ENCODE measurements at places on chromosomes 4 and X. TPM values are rescaled to one million over a fixed set of nuclear protein-coding genes. Genes with fewer than 3 reads are reported as not detected.

- no peak for DNase-seq
Observed at GRCh38 chr4:55087009-55087912, 38.1 kb downstream of the KDR start.

DNA sequence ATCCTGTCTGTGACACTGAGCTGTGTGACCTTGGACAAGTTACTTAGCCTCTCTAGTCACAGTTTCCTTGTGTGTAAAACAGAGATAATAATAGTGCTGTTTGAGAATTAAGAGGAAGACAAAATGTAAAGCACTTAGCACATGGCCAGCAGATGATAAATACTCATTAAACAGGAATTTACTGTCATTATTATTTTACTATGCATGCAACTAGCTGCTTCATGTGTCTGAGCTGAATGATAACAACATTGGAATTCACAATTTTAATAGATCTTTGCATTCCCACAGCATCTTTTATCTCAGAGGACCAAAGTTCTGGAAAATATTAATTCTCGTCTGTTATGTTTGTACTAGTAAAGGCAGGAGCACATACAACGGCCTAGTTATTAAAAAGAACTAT is 79.2 kb upstream of the TET2 start:
- no peak for DNase-seq

GRCh38 chrX:70577442-70577841 is 132.8 kb downstream of the DLG3 start:
- DNase-seq = no peak

- no peak for DNase-seq
Observed at GRCh38 chr4:105415281-105415744, 58.5 kb downstream of the PPA2 start.

DNA sequence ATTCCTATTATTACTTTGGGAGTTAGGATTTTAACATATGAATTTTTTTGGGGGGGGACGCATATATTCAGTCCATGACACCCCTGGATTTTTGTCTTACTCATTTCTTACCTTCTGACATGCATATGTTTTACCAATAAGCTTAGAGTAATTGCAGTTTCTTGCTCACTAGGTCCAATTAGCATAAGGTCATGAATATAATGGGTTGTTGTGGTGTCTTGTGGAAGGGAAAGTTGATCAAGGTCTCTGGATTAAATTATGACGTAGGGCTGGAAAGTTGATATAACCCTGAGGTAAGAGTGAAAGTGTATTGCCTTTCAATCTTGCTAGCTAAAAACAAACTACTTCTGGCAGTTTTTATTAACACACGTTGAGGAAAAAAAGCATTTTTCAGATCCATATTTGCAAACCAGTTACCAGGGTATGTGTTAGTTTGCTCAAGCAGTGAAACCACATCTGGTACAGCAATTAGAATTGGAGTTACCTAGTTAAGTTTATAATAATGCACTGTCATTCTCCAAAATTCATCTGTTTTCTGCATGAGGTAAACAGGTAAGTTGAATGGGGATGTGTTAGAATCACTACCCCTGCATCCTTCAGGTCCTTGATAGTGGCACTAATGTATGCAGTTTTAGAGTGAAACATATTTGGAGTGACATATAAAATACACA is 32.0 kb downstream of the STIM2 start:
- DNase-seq = no peak

- DNase-seq = no peak
Observed at GRCh38 chrX:36314303-36314702, 394.8 kb downstream of the CFAP47 start.

DNA sequence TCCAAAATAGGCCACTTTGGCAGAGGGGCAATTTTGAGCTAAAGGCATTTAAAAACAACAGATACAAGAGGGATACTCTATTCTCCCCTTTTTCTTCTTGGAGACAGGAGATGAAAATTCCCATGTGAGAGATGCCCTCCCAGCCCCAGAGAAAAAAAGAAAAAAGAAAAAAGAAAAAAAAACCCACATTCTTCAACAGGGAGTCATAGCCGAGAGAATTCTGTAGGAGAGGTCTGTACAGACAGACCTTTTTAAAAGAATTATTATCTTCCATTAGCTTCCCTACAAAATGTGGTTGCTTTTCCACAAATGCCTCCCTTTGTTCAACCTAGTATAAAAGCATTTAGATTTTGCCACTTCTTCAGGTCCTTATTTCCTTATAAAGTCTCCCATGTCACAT is 89.9 kb downstream of the SPCS3 start:
- DNase-seq = no peak

DNA sequence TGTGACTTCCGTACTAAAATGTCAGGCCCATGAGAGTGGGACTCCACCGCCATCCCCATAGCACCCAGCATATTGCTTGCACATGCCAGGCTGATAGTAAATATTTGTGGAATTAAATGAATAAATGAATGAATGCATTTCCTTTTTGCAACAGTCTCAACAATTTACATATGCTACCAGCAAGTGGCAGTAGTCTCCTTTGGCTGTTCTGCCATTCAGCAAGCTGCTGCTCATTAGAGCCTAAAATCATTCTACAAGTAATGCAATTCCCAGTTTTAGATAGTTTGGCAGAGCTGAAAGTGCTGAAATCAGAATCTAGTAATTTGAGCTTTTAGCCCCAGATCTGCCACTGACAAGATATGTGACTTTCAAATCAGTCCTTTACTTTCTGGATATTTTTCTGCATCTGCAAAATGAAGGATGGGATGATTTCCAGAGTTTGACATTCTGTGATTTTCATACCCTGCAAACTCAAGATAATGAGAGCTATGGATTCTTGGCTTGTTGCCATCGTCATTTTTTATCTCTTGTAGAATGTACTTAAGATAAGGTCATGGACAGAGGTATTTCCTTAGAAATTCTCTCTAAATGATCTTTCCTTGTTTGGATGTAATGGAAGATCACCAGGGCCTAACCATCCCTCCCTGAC is 35.7 kb upstream of the INTS6L start:
- no peak for DNase-seq

DNA sequence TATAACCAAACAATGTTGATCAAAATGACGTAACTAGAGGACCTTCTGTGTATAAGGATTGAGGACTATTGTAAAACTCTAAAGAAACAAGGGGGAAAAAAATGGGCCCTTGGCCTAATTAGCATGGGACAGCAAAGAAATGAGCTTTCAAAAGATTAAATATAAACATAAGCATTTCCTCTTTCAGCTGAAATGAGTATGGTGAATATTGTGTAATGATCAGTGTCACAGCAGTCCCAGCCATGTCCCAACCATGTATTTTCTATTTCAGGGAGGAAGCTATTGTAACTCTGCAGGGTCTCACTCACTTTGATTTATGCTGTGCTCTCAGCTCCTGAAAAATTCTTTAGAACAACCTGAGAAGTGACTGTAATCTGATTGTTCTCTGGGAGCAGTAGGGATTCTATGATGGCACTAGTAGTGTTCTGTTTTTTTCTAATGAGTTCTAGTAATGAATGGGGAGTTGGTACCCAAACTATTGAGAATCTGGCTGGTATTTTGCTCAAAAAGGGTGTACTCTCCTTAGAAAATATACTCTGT is 25.8 kb downstream of the ANXA10 start:
- no peak for DNase-seq

GRCh38 chr4:138981930-138982390 is 33.6 kb upstream of the NOCT start:
- no peak for DNase-seq

DNA sequence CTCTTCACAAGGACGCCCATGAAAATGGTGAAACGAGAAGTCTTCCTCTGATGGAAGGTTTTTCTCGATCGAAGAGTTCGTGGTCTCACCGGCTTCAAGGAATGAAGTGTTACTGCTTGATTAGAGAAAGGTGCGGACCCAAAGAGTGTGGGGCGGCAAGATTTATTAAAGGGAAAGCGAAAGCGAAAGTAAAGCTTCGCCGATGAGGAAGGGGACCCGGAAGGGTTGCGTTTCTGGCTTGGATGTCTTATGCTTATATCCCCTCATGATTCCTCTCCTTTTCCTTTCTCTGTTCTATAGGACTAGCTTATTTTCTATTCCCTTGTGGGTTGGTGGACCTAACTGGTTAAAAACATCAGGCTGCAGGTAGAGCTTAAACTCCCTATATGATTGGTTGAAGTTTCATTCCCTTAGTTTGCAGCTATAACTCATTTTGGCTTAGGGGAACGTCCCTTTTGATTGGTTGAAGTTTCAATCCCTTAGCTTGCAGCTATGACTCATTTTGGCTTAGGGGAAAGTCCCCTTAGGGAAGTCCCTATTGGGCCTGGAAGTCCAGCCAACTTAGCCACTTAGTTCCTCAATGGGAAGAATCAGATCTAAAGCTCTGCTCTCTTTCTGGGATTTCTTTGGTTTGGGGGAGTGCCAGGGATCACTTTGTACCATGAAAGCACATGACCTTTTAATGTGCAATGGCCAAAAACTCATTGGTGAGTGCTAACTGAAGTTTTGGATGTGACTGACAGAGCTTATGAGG is 1025.0 kb upstream of the PCDH10 start:
- DNase-seq = no peak

DNA sequence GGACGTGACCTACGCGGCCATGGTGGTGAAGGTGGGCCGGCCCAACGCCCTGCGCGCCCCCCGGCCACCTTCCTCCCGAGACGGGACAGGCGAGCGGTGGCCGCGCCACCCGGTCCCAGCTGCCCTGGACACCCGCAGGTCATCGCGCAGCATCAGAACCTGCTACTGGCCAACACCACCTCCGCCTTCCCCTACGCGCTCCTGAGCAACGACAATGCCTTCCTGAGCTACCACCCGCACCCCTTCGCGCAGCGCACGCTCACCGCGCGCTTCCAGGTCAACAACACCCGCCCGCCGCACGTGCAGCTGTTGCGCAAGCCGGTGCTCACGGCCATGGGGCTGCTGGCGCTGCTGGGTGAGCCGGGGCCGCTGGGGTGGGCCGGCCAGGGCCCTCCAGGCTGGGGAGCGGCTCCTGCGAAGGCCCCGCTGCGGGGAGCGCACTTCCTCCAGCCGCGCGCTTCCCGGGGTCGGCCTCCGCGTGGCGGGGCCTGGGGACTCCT is 9.0 kb upstream of the SLC26A1 start:
- DNase-seq = no peak

The SCD5 gene
- total RNA-seq = 50.6 TPM

The SPATA4 gene
- total RNA-seq = not detected

The ERCC6L gene
- total RNA-seq = 0.09 TPM

The GAB1 gene
- 279 TPM for total RNA-seq

The TGIF2LX gene
- total RNA-seq = not detected

The PPP1R2C gene
- not detected for total RNA-seq

The GABRQ gene
- 5.3 TPM for total RNA-seq

The ZAR1 gene
- not detected for total RNA-seq

The LINC00632 gene
- 1,334 TPM for total RNA-seq
